ENCODE measurements at places on chromosomes 1 and 21.

- DNase-seq = no peak
Measured at GRCh38 chr1:30382496-30382895, 340.9 kb downstream of the MATN1 start.

DNA sequence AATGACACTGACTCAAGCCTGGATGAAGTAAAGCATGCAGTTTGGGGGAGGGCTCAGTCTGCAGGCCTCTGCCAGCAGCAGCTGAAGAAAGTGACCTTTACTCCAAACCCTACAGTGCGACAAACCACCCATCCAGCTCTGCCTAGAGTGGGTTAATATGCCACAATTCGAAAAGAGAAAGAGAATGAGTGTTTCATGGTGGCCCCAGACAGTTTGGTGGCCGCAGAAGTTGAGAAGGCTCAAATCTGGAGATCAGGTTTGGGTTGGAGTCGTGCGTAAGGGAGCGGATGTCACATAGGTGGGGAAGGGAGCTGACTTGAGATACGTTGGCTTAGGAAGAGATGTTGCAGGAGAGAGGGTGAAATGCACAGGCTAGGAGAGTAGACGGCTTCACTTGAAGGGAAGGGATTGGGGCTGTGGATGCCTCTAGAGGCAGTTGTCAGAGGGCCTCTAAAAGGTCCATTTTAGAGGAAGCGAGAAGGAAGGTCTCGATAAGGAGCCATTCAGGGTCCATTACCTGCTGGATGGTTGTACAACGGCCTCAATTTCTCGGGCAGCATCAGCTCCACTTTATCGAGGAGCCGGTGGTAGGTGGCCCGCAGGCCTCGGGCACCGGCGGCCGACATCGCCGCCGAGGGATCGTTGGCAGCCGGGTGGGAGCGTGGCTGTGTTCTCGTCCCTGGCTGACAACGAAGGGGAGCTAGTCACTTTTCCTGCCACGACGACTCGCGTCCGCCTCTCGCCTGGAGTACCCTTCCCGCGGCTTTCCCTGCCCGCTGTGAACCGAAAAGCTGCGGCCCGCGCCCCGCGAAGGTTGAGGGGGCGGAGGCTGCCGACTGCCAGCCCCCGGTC lies 1.0 kb upstream of the DCAF6 start:
- no peak for DNase-seq

- DNase-seq = no peak
Measured at GRCh38 chr1:221910222-221910621, 168.3 kb upstream of the DUSP10 start.

- no peak for DNase-seq
Measured at GRCh38 chr1:23957096-23957495, 2.5 kb upstream of the PNRC2 start.

- no peak for DNase-seq
Measured at GRCh38 chr1:82858031-82858430, 1057.3 kb downstream of the ADGRL2 start.

GRCh38 chr1:214524824-214525223 lies 26.6 kb downstream of the PTPN14 start:
- no peak for DNase-seq

GRCh38 chr1:27891196-27891889 lies 19.0 kb downstream of the THEMIS2 start:
- no peak for DNase-seq

GRCh38 chr1:11558276-11558675 lies 79.3 kb downstream of the DISP3 start:
- no peak for DNase-seq

DNA sequence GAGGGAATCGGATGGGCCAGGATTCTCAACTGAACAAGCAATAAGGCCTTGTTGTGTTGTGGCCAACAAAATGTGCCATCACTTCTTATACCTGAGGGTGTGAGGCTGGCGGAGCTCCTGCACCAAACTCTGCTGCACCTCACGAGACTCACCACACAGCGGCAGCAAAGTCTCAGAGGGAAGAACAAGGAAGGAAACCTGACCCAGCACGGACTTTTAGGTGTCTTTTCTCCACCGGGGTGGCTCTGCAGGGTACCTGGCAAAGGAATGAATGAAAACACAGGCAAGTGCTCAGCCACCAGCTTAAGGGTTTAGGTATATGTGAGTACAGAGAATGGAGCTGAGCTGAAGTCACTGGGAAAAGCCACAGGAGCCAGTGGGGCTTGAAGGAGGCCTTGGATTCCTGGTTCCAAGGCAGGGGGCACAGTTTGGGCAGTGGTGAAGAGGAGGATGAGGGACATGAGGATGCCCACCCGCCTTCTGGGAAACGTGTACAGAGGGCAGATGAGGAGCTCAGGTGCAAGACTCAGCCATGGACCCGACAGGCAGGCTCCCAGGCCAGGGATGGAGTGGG lies 31.1 kb upstream of the HSD3B1 start:
- no peak for DNase-seq

- no peak for DNase-seq
Measured at GRCh38 chr21:32824950-32825349, 53.4 kb upstream of the PAXBP1 start.

DNA sequence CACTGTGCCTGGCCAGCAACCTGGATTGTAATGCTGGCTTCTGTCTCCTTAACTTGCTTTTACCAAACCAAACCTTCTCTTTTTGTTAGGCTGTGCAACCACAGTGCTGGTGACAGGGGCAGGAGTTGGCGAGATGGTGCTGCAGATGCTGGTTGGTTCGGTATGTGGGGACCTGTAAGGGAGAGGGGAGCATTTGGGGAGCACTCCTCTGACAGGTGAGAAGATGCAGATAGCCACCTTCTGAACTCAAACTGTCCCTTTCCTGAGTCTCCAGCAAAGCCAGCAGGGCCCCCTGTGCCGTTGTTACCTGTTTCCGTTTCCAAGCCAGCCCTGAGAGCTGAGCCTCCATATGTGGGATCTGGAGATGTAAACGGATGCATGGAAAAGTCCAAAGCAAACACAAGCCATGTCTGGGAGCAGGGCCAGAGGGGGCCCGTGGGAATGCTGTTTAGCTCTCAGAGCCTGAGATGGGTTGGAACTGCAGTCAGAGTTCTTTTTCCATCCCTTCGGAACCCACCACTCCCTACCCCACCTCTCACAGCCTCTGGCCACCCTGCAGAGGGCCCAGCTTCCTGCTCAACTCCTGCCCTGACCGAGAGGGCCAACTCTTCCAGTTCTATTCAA lies 34.0 kb downstream of the ELK4 start:
- no peak for DNase-seq

DNA sequence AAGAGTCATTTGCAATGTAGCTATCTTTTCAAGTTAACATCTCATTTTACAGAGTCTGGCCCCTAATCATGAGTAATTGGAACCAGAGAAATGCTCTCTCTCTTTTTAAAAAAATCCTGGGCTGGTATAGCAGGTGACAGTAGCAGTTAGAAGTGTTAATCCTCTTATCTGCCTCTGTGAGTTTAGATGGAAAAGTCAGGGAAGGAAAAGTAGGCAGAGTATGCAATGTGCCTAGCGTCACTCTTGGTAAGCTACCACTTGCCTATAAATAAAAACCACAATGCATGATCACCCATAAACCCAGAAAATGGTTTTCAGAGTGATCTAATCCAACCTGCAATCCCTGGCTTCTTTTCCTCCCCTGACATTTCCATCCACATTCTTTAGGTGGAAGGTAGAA lies 43.2 kb downstream of the UTP25 start:
- no peak for DNase-seq

GRCh38 chr1:182206626-182207239 lies 145.2 kb upstream of the ZNF648 start:
- no peak for DNase-seq

DNA sequence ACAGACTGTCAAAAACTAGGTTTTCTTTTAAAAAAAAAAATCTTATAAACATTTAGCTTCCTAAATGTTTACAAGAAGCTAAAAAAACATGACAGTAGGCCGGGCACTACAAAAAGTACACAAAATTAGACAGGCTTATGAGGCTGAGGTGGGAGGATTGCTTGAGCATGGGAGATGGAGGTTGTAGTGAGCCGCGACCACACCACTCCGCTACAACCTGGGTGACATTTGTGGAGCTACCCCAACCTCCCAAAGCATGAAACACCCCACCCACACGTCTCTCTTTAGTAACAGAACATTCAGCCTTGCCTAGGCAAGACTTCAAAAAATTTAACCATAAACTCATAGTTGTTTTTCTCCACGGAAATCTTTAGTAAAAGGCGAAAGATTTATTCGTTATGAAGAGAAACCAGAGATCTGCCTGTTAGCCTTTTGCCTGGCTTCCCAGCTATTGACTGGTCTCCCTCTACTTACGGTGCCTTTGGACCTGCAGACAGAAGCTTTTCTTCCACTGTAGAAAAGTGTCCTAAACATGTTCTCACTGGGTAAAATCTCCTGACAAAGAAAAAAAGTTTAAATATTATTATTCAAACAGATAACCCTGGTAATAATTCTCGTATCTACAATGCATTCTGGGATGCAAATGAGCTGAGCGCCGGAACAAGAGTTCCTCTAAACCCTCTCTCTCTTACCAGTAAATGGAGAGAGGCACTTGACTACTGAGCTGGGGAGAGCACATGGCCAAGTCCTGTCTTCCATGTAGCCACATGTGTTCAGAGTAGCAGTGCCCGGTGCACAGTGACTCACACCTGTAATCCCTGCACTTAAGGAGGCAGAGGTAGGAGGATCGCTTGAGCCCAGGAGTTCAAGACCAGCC lies 9.2 kb downstream of the RNU5D-1 start:
- no peak for DNase-seq

- DNase-seq = no peak
Measured at GRCh38 chr1:180366371-180367068, 135.9 kb downstream of the ACBD6 start.

DNA sequence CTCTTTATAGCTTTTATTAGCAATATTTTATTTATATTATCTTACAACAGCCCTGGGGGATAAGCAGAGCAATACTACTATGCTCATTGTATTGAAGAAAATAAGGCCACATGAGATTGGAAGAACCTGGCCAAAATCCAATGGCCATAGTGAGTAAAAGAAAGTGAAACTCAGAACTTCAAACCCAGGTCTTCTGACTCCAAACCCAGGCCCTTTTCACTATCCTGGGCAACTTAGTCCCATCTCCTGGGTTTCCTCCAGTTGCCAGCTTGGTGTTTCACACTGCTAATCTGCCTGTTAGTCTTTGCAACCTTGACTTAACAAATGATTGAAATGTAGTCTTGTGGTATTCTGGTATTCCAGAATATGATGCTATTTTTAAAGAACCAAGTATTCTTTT lies 22.4 kb upstream of the EXO1 start:
- DNase-seq = no peak

DNA sequence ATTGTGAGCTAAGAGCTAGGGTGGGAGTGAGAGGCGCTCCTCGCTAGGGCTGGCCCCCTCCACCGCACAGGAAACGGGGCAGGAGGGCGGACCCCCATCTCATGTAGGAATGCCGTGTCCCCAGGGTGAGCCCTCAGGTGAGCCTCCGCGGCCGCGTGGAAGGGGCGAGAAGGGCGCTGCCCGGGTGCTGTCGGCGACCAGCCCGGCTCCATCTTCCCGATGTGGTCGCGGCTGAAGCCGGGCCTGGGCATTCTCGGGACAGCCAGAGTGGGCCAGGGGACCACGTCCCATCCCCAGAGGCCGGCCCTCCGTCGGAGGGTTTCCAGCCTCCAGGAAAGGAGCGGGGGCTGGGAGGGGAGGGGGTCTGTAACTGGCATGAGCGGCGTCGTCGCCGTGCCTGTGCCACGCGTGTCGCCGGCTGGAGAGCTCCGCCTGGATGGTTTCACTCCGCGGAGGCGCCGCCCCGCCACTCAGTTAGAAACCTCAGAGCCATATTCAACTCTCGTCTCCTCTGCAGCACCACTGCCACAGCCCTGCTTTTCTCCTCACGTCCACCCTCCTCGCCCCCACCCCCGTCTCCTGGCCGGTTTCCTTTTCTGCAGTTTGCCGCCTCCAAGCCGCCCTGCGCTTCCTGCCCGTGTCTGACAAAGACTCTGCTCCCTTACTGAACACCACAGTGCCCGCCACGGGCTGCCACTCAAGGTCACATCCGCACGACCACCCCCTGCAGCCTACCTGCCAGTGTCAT lies at the start of gene TMEM269:
Gene TMEM269, plus strand, starts transcription at position 46 of the 748 bp plus-strand sequence. CDS start 4,903 bp downstream, outside the sequence.
- DNase-seq = no peak

- DNase-seq = no peak
Measured at GRCh38 chr1:20149601-20150325, 10.6 kb downstream of the PLA2G2F start.

DNA sequence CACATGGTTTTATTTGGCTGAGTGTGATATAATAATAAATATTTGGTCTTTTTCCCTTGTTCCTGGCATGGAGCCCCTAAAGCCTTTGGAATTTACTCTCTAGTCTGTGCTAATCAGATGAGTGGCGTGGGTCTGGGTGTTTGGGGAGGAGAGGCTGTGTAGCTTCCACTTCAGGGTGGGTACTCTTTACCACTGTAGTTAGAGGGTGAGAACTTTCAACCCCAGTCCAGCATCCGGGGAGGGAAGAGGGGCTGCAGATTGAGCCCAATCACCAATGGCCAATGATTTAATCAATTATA lies 20.0 kb downstream of the USP25 start:
- no peak for DNase-seq

Measured in esophagus squamous epithelium (tissue), 5 donors.